ENCODE measurements at places on chromosomes 12 and 14.

- peak; percentile 72 for DNase-seq
Observed at GRCh38 chr14:77067632-77068516, 30.2 kb upstream of the CIPC start.

GRCh38 chr12:26331960-26332359, 136.6 kb downstream of the SSPN start:
- no peak for DNase-seq

GRCh38 chr14:90778571-90779255, 37.5 kb downstream of the TTC7B start:
- no peak for DNase-seq

DNA sequence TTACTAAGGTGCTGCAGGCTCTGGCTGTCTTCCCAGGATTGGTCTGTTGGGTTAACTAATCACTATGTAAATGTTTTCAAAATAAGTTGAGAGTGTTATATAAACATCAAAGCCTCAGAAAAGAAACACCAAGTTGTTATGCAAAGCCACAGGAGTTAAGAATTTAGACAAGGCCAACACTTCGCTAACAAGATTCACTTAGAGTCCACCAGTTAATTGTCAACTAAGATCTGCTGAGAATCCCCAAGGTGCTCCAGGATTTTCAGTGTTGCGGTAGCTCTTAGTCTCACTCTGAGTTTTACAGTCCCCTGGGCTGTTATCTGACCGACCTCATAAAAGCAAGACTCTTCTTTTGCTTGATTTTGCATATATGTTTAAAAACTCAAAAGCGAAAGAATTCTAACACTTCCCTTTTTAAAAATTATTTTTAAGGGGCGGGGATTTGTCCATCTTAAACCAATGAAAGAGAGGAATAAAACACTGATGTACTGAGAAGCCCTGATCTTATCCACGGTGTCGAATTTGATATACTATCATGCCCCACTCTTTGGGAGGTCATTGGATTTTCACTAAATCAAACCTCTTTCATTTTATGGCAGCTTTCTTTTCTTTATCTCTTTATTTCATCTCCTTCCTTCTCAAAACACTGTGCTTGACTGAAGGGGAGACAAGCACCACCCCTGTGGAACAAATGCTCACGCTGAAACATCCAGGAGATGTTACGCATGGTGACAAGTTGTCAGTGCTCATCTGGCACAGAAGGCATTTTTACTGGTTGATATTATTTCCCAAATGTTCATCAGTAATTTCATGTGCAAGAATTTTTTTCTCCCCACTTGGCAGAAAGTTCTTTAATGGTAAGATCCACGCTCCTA, 7.0 kb downstream of the NIN start:
- DNase-seq, result no peak

DNA sequence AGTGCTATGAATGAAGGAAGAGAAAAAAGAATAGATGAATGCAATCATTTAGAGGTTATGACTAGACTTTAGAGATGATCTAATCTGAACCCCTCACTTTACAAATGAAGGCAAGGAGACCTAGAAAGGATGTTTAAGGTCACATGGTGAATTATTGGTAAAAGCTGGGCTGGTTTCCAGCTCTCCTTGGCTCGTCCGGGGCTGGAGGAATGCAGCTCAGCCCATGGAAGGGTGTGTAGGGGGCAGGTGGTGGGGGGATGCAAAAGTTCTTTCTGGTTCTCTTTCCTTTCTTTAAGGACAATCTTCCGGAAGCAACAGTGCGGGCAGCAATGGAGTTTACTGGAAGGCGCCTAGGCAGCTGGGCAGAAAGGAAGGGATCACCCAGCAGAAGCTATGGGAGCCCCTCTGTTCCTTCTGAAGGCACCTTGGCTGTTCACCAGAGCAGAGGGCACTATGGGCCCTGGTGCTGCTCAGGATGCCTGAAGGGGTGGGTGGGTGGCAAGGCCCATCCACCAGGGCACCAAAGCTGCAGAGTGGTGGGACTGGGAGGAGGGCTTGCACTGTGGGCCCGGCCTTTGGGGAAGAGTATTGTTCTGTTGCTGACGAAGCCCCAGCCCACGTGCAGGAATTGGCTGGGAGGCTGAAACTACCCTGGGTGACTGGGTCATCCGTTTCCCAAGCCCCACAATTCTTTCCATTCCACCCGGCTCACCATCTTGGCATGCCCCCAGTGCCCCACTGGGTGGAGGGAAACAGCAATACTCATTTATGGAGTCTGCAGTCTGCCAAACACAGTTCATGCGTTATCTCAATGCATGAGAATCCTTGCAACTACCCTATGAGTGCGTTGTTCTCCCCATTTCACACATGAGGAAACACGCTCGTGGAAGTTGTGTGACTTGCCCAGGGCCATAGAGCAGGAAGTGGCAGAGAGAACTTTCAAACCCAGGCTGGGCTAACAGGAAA, 78.2 kb downstream of the IRF2BPL start:
- DNase-seq, result no peak

DNA sequence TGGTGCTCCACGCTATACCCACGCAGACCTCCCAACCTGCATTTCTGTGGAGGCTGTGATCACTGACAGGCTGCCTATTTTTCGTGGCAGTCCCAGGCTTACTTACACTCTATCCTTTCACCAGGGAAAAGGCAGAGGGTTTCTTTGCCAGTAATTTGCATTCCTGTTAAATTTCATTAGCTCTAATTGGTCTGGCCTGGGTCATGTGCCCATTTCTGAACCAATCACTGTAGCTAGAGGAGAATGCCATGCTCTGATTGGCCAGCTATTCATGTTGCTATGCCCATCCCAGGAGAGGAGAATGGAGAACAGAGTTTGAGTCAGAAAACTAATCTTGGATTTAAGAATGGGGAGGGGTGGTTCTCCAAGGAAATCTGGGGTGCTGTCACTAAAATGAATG, 43.2 kb upstream of the TUNAR start:
- no peak for DNase-seq

- DNase-seq, result no peak
Observed at GRCh38 chr14:95514131-95515079, 2.0 kb downstream of the SYNE3 start.

DNA sequence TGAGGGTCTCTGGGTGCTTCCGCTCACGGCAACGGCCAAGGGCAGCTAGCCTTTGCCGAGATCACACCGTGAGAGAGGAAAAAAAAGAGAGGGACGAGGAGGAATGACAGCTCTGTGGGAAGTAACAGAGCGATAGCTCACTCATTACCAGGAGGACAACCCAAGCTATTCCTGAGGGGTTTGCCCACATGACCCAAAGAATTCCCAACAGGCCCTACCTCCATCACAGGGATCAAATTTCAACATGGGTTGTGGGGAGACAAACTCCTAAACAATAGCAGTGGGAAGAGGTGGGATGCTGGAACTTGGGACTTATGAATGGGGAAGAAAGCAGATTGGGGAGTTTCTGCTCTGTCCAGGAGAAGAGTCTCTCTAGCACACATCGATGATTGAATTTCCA, 180.6 kb downstream of the LRRK2 start:
- no peak for DNase-seq

GRCh38 chr12:90712671-90713070, 242.3 kb downstream of the CCER1 start:
- DNase-seq, result no peak

DNA sequence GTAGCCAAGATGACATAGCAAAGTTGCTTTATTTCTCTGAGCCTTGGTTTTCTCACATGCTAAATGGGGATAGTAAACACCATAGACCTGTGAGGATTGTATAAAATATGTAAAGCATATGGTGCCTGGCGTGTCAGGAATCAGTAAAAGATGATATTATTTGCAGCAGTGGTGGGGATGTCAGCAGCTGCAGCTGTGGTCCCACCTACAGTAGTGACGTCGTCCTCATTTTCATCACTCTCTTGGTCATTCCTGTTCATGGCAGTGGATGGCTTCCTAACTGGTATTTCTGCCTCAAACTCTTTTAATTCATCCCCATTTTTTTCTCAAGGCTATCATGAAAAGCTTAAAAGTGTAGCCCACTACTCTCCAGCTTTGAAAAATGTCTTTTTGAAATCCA, 12.1 kb downstream of the BMAL2 start:
- DNase-seq, result no peak

- no peak for DNase-seq
Observed at GRCh38 chr14:33184587-33184986, 245.9 kb downstream of the NPAS3 start.

GRCh38 chr12:55957106-55957859, 8.6 kb downstream of the PMEL start:
- no peak for DNase-seq

- no peak for DNase-seq
Observed at GRCh38 chr12:23472329-23472971, 477.0 kb downstream of the SOX5 start.

DNA sequence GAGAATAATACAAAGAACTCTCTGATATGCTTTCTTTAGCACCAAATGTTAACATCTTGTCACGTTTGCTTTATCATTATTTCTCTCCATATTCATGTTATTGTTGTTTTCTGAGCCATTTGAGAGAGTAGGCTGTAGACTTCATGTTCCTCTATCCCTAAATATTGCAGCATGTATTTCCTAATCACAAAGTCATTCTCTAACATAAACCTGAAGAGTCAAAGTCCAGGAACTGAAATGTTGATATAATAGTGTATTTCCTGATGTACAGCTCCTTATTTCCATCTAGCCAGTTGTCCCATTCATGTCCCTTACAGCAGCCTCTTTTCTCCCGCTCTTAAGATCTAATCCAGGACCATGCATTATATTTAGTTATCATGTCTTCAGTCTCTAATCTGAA, 72.8 kb downstream of the SPATS2 start:
- no peak for DNase-seq

DNA sequence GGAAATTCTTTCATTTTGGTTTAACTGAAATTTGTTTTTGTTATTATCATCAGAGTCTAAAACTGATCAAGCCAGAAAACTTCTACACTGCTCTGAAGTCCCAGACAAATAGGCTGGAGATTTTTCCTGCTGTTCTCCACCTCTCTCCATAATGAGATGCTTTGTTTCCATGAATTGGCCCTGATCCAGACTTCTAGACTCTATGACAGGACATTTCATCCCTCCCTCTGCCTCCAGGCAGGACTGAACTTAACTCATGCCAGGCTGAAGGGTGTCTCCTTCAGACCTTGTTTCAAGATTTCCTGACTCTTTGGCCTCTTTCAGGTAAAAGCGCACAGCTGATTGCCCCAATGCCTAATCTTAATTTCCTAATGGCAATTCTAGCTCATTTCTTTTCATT, 69.1 kb upstream of the HOXC13 start:
- no peak for DNase-seq

DNA sequence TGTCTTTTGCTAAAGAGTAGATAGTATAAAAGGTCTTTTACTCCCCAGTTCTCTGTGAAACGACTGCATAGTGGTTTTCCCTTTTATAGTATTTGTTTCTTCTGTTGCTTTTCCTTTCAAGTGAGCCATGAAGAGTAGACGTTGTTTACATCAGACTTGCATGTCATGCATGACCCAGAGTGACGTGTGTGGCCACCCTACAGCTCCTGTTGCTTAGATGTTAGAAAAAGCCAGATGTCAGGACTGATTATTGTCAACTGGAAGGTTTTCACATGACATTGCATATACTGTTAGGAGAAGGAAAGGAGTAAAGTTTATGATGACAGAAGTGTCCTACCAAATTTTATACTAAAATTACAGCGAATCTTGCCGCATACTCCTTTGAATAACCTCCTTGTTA, 1.3 kb upstream of the RD3L start:
- DNase-seq, result no peak

DNA sequence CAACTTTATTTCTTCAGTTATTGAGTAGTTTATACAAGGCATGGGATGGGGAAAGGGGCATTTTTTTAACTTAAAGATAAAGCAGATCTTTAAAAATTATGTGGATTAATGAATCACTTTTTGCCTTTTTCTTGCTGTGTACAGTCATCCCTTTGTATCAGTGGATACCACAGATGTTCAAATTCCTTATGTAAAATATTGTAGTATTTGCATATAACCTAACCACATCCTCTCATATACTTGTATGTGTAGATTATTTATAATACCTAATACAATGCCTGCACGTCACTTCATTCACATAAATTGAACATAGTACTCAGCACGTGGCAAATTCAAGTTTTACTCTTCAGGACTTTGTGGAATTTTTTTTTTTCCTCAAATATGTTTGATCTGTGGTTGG, 66.5 kb upstream of the MON2 start:
- no peak for DNase-seq

DNA sequence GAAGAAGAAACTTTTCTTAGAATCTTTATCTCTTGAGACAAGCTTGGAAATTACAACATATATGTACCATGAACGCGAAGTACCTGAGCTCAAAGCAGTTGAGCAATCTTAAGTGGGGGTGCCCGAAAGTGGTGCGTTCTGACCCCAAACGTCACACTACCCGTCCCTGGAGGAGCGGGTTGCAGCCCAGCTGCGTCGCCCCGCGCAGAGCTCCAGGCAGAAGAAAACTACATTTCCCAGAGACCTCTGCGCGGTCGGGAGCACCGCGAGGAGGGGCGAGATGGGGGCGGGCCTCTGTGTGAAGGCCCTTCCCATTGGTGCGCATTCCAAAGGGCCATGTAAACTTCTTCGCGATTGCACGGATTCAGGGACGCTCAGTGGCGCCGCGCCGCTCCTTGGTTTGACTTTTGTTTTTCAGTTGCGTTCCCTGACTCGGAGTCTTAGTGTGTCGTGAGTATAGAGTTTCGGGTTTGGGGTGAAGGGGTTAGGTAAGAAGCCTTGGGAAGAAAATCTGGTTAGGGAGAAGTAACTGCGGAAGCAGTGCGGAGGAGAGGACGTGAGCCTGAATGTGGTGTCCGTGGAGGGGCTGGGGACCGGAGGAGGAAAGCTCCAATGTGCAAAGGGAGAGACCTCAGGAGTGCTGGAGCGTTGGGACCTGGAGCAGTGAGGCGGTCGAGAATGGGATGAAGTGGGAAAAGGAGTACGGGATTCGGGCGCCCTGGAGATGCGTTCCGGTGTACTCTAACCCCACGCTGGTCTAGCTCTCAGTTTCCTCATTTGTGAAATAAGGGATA, at the start of gene CCDC77:
Gene CCDC77 (plus strand): TSS at position 410 of the 794 bp plus-strand sequence. CDS start 7,740 bp downstream, outside the sequence.
- DNase-seq, result peak; percentile 94

DNA sequence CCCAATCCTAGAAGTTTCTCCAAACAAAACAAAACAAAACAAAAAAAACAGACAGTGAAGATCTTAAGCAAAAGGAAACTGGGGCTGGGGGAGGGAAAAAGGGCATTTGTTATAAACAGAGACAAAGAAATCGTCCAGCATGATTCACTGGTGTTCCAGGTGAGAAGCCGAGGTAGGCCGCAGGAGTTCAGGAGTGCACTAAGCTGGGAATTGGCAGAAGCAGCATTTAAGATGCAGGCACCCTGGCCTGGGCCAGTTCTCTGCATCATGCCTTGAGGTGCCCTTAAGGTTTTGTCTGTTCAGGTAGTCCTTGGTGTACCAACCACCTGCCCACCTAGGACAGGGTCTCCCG, 11.2 kb downstream of the TBX3 start:
- DNase-seq, result no peak

All from stimulated activated CD4-positive, alpha-beta T cell treated with anti-CD3 and anti-CD28 coated beads, Interleukin-15, amount 100 ng/mL, for 24 hours (primary cell).